ENCODE measurements at places on chromosomes 2 and 18. TPM values are rescaled to one million over a fixed set of nuclear protein-coding genes. Genes with fewer than 3 reads are reported as not detected.

The SMARCAL1 gene
- 21.9 TPM for total RNA-seq

- DNase-seq = no peak
Measured at GRCh38 chr18:53796040-53796729, 428.3 kb downstream of the MBD2 start.

DNA sequence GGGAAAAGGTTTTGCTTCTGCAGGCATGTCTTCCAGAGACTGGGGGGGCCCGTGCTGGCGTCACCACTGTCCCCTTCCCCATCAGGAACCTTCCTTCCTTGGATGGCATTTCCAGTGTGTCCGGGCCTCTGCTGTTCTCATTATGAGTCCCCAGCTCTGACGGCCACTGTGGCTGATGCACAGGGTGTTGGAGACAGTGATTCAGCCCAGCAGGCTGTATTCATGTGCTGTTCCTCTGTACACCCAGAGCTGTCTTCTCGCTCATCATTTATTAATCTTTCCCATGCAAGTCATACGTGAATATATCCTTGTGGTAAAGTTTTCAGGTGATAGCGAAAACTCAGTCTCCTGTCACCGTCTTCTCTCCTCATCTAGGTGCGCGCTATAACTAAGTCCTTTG lies 57.7 kb downstream of the ASAP2 start:
- DNase-seq = no peak

DNA sequence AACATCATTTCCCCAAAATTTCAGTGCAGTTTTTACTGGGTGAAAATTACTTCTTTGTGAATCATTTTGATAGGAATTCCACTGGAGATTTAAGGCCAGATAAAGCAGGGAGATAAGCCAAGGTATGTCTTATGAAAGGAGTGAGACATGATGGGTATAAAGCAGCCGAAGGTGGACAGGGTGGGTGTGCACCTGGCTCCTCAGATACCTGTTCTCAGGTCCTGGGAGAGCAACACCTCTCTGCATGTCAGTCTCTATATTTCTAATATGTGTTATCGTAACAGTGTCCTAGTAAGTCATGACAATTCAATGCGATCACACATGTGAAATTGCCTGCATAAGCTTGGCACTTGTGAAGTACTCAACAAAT lies 768.8 kb downstream of the RNF144A start:
- no peak for DNase-seq

The RGPD4 gene
- total RNA-seq = 0.24 TPM

The TMEM17 gene
- not detected for total RNA-seq

The LYG1 gene
- 0.47 TPM for total RNA-seq

GRCh38 chr2:200466425-200467418 lies 43.1 kb downstream of the KCTD18 start:
- peak; percentile 32 for DNase-seq

DNA sequence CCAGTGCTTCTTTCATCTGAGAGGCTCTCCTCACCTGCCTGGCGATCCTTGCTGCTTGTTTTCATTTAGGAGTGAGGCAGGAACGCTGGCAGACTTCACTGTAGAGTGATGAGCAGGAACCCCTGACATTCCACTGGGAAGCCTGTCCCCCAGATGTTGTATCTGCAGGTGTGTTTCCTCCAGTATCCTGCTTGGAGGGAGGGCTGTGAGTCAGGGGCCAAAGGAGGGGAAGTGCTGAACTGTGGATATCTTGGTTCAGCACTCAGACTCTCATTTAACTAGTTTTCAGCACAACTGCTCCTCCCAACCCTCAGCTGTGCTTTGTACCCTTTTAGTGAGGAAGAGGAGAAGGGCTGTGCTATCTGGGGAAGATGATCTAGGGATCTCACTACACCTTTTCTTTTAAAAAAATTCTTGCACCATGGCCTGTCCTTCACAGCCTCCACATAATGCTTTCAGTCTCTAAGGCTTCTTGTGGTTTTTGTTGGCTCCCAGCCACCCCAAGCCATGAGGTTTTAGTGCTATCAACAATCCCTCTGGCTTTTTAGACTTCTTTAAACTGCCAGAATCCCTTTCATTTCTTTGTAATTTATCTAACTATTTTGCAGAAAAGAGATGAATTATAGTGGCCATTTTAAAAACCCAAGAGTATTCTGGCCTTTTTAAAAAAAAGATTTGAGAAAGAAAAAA lies 11.2 kb downstream of the ANKAR start:
- no peak for DNase-seq

DNA sequence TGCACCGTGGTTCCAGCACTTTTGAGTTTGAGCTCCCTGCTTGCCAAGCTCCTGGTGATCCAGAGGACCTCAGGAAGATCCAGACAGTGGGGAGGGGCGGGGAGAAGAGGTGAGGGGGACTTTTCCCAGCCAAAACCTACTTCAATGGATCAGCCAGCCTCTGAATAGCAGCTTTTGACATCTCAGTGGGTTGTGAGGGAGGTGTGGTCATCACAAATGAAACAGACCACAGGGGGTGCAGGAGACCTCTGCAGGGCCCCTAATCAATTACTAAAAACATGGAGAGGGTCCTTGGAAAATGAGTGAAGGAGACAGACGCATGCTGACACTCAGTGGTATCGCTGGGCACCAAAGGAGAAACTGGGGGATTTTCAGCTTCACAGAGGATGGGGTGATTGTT lies 372.7 kb downstream of the ZNF521 start:
- DNase-seq = no peak

The UGT1A8 gene
- total RNA-seq = not detected

- no peak for DNase-seq
Measured at GRCh38 chr2:47266939-47267710, 112.0 kb upstream of the STPG4 start.

GRCh38 chr18:28767201-28767600 lies 590.3 kb upstream of the CDH2 start:
- no peak for DNase-seq

DNA sequence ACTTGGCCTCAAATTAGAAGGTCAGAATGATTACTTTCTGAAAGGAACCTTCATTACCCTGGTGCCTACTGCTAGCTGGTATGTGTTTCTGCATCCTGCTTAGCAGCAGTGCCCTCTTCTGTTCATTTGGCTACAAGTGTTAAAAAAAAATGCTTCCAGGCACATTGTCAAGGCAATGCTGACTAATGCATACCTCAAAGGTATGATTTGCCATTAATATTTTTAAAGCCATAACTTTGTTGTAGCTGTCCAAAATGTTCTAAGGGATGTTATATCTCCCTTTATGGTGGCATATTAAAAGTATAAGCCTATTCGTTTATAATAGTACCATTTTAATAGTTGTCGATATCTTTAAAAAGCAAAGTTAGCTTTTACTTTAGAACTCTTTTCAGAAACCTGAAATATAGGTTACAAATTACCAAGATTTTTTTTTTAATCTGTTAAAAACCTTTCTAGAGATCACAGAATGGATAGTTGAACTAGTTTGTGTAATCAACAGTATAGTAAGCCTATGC lies 52.0 kb upstream of the FAM171B start:
- peak; percentile 6 for DNase-seq

DNA sequence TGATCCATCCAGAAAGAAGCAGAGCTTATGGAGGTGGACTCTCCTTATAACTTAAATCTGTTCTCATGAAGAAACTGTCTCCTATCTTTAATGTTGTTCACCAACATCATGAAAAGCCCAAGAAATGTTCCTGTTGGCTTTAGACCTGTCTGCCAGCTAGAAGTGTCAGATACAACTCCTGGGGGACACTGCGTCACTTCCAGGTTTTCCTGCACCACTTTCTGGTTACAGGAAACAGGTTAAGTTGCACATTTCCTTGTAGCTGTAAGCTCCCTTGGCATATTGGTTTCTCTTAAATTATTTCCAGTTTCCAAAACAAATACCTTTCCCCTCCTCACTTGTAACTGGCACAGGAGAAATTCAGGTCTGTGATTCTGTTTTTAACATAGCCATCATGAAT lies 2.9 kb downstream of the CEP68 start:
- no peak for DNase-seq

The RNF138 gene
- 120 TPM for total RNA-seq

The LIMS3 gene
- total RNA-seq = 0.16 TPM

- DNase-seq = no peak
Measured at GRCh38 chr2:210965472-210965871, 409.1 kb downstream of the CPS1 start.

The EMILIN1 gene
- 1.3 TPM for total RNA-seq

GRCh38 chr18:9796935-9797549 lies 88.7 kb upstream of the TXNDC2 start:
- no peak for DNase-seq

DNA sequence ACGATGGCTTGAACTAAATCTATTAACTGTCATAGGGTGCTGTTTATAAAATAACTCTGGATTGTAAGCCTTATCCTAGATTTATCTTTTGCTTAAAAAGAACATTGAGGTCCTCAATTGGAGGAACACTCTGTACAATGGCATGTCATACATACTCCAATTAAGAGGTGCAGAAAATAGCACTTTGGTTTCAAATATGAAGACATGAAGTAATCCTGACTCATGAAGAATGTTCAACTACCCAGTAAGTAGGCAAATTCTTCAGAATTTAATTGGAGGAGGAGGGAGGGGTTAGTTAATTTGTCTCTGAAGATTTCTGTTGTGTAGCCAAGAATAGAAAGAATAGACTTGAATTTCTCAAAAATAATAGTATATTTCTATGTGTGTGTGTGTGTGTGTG lies 36.1 kb downstream of the DCC start:
- DNase-seq = no peak

Data from activated T-cell treated with anti-CD3 and anti-CD28 coated beads, Interleukin-2, amount 50 U/mL, for 4 hours (primary cell).